ENCODE measurements at places on chromosomes 4 and X. TPM values are rescaled to one million over a fixed set of nuclear protein-coding genes. Genes with fewer than 3 reads are reported as not detected.

The SLC10A6 gene
- total RNA-seq: not detected

The FAM241A gene
- total RNA-seq: 9.1 TPM

The PPP4R3C gene
- not detected for total RNA-seq

The TCP11X2 gene
- not detected for total RNA-seq

DNA sequence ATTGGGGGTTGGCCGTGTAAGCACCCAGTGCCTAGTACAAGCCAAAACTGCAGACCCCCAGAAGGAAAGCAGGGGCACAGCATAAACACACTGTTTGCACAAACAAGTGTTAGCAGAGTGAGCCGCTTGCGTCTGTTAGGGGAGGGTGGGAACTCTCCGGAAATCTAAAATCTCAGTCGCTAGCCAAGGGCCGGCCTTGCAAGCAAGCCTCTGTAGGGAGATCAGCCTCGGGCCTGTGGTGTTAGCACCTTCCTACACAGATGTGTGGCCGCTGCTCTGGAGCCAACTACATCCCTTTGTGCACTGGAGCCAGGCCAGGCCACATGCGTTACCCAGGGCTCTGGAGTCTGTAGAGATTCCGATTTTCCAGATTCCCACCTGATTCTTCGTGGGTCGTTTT lies 67.1 kb downstream of the GPR143 start:
- no peak for DNase-seq
- no peaks in the 10 kb centered on the region for H3K36me3 ChIP-seq
- H3K27ac ChIP-seq: no peak overlapping the region
- no peaks in the 10 kb centered on the region for H3K27me3 ChIP-seq

Measured in endothelial cell of umbilical vein (primary cell).